ENCODE measurements at places on chromosomes 2 and 18.

DNA sequence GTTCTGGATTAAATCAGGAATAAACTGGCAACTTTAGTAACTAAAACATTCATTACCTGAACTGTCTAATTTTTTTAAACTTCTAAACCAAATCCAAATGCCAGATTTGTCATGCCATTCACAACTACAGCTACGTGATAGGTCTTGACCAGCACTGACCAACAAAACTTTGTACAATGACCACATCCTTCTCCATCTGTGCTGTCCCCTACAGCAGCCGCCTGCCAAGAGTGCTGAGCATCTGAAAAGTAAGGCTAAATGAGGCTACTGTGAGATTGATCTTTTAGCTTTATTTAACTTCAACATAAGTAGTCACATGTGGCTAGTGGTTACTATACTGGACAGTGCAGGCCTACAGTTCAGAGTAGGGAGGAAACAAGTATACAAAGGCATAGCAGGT, 7.6 kb downstream of the FAM168B start:
- DNase-seq = no peak

DNA sequence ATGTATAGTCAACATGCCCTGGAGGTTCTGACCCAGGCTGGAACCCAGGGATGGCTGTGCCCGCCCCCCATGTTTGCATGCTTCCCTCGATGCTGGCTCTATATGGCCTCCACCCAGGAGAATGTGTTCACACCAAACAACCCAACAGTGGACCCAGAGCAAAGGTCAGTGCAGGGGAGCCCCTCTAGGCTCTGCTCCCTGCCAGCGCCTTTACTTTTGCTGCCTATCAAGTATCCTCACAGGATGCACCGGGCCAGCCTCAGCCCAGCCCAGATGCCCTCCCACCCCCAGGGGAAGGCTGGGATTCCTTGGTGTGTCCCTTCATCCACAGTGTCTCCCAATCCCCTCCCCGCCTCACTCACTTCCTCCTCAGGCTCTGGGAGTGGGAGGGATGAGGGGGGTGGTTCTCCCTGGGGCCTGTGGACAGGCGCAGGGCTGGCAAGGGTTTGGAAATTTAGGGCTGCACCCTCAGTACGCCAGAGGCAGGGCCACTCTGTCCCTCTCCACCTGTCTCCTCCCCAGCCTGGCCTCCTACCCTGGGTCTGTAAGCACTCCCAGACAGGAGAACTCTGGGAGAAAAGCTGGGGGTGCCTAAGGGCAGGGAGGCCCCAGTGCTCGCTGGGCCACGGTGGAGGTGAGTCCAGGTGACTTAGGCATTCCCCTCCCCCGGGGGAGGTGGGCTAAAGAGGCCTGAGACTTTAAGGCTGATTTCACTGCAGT, 2.3 kb downstream of the ATP6V1B1 start:
- DNase-seq = no peak

GRCh38 chr2:65514555-65515195, 82.3 kb upstream of the SPRED2 start:
- peak; percentile 9 for DNase-seq

DNA sequence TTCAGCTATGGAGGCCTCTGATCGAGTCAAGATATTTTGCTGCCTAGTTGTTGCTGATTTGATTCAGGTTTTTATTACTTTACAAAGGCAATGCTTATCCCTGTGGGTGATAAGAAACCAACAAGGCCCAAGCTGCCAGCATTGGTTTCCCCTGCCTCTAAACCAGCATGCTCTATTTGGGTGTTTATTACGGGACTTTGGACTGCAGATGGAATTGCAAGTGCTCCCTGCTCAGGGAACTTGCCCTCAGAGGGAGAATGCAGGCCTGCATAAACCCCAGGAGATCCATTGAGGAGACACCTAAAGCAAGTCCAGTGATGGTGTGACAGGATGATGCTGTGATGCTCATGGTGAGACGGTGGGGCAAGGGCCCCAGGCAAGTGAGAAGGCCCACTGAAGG, 172.1 kb downstream of the VAPA start:
- DNase-seq = no peak

DNA sequence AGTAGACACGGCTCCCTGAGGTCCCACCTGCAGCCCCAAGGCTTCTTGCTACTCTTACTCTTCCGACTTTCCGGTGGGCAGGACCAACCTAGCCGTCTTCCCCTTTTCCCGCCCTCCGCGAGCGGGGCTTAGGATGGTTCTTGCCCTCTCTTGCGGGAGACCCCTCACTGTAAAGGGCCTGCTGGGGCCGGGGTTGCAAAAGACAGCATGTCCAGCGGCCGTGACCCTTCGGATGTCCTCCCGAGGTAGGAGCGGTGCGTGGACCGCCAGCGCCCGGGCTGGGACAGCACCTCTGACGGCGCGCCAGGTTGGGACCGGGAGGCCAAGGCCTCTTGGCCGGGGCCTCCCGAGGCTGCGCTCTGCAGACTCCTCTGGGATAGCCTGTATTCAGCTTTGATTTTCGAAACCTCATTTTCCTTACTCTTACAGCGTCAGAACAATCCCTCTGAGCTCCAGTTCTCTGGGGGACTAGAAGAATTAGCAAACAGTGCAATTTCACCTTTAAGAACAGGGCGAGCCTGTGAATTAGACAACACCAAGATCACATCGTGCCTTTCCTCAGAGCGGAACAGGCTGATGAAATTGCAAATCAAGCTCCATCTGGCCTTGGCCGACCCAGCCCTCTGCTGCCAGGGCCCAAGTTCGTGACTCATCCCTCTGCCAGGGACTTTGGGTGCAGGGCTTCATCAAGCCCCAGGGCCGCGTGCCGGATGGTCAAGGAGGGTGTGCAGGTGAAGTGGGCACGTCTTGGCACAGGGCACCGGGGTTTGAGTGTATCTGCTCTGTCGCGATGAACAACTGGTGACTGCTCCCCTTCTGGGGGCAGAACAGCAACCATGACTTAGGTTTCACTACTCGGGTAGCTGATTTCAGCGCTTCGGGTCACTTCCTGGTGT, 777 bp downstream of the MOCOS start:
- peak; percentile 59 for DNase-seq

DNA sequence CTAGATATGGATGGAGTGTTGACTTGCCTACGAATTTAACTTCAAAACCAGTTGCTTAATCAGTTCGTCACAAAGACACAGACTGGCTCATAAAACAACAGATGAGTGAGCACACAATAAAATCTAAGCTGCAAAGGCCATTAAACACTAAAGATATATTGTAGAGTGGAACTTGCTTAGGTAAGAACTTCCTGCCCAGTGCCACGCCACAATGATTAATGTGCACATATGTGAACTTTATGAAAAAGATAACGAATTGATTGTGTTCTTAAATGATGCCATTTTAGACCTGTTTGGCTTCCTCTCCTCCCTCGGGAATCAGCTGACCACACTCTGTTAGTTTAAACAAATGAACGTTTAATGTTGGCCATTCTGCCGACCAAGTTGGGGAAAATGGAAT, 2031.3 kb upstream of the CELF4 start:
- no peak for DNase-seq

GRCh38 chr2:190017837-190018236, 44.7 kb downstream of the MSTN start:
- no peak for DNase-seq

GRCh38 chr2:149063177-149063576, 24.7 kb downstream of the LYPD6B start:
- DNase-seq = no peak

DNA sequence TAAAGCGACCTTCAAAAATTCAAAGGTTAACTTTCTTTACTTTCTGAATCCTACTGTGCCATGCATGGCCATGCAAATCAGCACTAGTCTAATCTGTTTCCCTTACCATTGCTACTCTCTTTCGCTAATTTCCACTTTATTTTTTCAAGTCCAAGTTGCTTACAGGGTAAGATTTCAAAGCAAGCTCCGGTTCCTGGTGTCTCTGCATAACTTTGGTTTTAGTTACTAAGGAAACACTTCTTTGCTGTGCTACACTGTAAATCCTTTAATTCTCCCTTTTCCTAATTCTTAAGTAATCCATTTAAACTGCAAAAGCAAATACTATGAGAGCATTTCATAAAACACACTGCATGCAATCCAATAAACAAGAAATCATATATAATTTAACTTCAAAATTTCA, 383.5 kb upstream of the LYPD1 start:
- DNase-seq = no peak

DNA sequence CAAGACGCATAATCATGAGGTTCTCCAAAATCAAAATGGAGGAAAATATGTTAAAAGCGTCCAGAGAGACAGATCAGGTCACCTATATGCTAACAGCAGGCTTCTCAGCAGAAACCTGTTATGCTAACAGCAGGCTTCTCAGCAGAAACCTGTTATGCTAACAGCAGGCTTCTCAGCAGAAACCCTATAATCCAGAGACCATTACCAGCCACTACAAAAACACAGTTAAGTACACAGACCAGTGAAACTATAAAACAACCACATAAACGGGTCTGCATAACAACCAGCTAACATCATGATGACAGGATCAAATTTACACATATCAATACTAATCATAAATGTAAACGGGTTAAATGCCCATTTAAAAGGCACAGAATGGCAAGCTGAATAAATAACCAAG, 1548.4 kb upstream of the TMEFF2 start:
- DNase-seq = no peak

GRCh38 chr2:32683520-32684086, 55.8 kb downstream of the TTC27 start:
- no peak for DNase-seq

Data from Daoy (cell line).